ENCODE measurements at places on chromosomes 1 and 21. TPM values are rescaled to one million over a fixed set of nuclear protein-coding genes. Genes with fewer than 3 reads are reported as not detected.

The ACTA1 gene
- 1.9 TPM for total RNA-seq

The MRAP gene
- not detected for total RNA-seq

The OR6N1 gene
- total RNA-seq: not detected

The IL24 gene
- not detected for total RNA-seq

The OR2T8 gene
- not detected for total RNA-seq

The ADAMTS1 gene
- 1.1 TPM for total RNA-seq

The PHLDA3 gene
- total RNA-seq: 18.5 TPM

The SYT6 gene
- 11.1 TPM for total RNA-seq

The RNU1-1 gene
- 3,598 TPM for total RNA-seq

The ITLN2 gene
- total RNA-seq: not detected

The PDE4DIP gene
- total RNA-seq: 163 TPM

The GBP3 gene
- total RNA-seq: not detected

The DCST1 gene
- total RNA-seq: not detected

The CD1C gene
- not detected for total RNA-seq

The AMY1A gene
- not detected for total RNA-seq

The KIF21B gene
- 51.1 TPM for total RNA-seq

The NME7 gene
- total RNA-seq: 18.6 TPM

The KIF26B gene
- total RNA-seq: 2.4 TPM

The RNU1-2 gene
- 3,598 TPM for total RNA-seq

The ARTN gene
- total RNA-seq: not detected

Data from glutamatergic neuron (in vitro differentiated cells).